ENCODE measurements at places on chromosomes 1 and 21.

DNA sequence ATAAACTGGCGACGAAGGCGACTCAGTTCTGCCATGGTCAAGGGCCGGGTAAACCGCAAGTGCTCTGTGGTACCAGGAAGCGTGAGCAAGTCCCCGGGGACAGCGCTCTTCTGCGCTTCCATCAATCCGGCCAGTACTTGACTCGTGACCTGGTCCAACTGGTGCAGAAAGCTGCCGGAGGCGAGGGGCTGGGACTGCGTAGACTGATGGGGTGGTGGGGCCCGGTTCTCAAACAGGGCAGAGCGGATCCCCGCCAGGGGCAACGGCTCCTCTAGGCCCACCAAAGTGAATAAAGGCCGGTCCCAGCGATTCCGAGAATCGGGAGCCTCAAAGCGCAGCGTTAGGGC, 852 bp downstream of the KTI12 start:
- DNase-seq, result no peak

- no peak for DNase-seq
These were observed 25.6 kb downstream of the SLC22A15 start for GRCh38 chr1:116001739-116002487.

DNA sequence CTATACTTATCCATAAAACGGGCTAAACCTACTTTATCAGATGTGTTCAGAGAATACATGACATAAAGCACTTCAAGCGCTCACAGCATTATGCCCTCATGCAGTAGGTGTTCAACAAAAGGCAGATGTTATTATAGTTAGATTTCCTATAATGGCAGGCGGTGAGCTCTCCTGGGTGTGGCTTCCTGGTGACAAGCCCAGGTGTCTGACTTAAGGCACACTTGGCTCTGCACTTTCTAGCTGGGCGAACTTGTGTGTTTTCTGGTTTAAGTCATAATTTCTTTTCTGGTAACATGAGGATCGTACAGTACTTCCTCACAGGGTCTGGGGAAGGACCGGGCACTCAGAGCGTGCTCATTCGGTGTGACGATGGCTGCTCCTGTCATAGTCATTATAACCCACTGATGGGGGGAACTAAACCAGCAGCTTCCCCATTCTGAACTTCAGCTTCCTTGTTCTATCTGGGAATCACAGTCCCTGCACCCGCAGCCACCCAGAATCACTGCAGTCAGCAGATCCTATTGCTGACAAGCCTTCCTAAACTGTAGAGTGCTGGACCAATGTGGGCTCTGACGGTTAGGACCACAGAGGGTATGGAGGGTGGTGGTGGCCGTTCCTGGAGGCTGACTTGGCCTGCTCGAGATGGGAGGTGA, 52.8 kb downstream of the IGSF21 start:
- no peak for DNase-seq

DNA sequence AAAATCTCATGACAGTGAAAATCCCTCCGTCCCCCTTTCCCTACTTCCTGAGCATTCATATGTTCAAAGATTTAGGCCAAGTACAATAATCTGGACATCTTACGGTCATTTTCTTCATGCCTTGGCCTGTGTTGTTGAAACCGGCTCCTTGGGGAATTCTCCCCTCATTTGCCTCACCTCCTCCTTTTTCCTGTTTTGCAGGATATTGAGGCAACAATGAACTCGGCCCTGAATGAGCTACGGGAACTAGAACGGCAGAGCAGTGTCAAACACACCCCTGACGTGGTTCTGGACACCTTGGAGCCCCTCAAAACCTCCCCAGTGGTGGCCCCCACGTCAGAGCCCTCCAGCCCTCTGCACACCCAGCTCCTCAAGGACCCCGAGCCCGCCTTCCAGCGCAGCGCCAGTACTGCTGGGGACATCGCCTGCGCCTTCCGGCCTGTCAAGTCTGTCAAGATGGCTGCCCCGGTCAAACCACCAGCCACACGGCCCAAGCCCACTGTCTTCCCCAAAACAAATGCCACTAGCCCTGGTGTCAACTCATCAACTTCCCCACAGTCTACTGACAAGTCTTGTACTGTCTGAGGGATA, 9.3 kb upstream of the IKBKE start:
- DNase-seq, result no peak

DNA sequence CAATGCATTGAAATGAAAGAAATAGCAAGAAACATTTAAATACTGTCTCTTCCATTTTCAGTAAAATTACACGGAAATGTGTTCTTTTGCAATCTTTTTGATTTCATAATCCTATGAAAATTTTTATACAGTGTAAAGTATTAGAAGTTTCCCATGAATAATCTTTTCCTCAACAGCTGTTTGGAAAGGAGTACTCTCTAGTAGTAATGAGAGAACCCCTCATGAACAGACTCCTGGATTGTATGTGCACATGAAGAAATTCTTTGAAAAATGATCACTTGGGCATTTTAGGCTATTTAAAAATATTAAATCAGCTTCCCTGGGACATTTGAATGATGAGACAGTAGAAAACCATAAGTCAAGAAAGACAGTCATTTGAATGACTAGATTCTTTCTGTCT, 64.4 kb downstream of the LHX9 start:
- no peak for DNase-seq

DNA sequence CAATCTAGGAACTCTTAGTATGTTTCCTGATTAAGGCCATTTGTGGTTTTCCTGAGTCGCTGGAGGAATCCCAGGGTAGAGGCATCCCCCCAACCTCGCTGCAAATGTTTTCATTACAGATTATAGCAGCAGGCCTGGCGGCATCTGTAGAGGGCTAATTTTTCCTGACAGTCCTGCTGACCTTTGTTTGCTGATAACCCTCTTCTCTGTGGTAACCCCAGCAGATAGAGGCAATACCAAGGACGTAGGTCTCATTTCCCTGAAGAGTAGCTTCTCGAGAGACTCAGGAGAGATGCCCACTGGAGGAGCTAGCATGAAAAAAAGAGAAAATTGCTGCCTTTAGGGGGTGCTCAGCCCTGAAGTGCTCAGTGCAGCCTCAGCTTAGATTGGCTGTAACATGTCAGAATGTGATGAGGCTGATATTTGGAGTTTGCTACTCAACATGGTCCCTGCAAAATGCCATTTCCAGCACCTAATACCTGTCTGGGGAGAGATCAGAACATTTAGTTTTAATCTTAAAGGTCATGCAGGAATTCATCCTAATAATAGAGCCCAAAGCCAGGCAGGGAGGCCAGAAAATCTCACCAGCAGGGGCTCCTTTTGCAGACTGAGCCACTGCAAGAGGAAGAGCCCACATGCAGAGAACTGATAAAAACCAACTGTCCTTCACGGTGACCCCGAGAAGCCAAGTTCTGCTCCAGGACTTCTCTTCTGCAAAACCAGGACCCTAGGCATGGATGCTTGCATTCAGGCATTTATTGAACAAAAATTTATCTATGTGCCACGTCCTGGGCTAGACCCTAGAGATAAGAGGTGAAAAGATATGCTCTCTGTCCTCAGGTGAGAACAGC, 184.5 kb downstream of the KAZN start:
- DNase-seq, result no peak

DNA sequence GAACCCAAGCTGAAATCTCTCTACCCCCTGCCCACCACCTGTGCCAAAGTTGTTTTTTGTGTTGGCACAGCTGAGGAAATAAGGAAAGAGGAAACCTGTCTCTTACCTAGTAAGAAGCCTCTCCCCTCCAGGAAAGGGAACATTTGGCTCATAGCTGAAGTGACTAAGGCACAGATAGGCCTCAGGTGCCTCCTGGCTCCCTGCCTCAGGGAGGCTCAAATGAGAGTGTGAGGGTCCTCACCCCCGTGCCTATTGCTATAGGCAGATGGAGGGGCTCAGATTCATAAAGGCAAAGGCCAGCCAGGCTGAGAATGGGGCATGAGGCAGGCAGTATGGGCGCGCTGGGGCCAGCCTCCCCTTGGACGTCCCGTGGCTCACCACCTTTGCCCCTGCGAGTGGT, 7.4 kb downstream of the SLC30A2 start:
- no peak for DNase-seq

DNA sequence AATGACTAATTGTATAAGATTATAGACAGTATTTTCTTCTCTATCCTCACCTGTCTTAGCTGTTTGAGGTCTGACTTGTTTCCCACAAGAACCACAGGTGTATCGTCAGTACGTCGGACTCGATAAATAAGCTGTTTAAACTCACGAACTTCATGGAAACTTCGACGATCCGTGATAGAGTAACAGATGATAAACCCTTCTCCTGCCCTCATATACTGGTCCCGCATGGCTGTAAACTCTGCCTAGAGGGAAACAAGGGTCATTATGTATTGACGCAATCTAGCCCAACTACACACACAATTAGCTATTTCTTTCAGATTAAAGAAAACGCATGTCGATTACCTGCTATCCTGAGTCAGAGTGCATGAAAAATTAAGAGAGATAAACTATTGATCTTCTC, 6.9 kb downstream of the RIT1 start:
- DNase-seq, result no peak

DNA sequence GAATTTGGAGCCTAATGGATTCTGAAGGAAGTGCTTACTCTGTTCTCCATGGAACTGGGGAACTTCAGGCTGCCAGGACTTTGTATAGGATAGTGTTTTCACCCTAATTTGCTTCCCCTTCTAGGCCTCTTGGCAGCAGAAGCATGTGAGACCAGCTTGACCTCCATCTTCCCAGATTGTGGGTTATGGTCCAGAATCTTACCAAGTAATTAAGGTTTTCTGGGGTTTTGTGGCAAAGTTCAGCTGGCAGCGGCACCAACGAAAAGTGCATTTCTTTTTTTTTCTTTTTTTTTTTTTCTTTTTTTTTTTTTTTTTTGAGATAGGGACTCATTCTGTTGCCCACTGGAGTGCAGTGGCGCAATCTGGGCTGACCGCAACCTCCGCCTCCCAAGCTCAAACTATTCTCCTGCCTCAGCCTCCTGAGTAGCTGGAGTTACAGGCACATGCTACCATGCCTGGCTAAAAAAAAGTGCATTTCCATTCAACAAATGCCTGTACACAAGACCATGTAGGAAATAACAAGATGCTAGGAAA, 3.4 kb upstream of the BMP8A start:
- DNase-seq, result no peak

GRCh38 chr1:226942392-226942791, 2.3 kb downstream of the COQ8A start:
- no peak for DNase-seq

DNA sequence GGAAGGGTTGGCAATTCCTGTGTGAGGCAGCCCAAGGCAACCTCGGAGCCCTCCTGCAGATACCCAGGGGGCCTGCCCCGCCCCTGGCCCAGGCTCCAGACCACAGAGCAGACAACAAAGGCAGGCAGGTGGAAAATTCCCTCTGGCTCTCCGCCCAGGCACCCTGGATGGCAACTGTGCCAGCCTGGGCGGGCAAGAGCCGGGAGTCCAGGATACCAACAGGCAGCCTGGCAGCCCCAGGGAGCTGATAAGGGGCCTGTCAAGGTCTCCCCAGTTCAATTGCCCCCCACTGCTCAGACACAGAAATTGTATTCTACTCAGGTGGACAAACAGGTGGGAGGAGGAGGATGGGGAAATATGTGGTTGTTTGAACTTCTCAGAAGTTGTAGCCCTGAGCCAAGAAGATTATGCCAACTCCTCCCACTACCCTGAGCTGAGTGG, 15.4 kb upstream of the GPR37L1 start:
- DNase-seq, result no peak

- no peak for DNase-seq
These were observed 33.4 kb downstream of the HMCN1 start for GRCh38 chr1:185767508-185768120.

- DNase-seq, result no peak
These were observed 10.4 kb downstream of the RERE start for GRCh38 chr1:8807004-8807403.

DNA sequence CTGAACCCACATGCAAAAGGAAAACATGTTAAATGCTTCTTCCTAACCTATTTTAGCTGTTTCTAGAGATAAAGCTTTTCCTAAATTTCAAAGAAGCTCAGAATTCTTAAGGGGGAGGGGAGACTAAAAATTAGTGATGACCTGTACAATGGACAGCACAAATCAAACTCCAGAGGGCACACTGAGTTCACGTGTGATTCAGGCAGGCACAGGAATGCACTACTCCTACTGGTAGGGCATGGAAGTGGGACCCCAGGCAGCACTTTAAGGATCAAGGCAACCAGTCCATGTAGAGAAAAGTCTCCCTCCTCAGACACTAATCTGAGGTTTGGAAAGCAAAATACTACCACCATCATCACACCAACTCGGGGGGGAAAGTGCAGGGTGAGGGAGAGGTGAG, 31.3 kb upstream of the CLCA4 start:
- DNase-seq, result no peak

GRCh38 chr1:1680031-1680911, 12.3 kb downstream of the SLC35E2B start:
- no peak for DNase-seq

DNA sequence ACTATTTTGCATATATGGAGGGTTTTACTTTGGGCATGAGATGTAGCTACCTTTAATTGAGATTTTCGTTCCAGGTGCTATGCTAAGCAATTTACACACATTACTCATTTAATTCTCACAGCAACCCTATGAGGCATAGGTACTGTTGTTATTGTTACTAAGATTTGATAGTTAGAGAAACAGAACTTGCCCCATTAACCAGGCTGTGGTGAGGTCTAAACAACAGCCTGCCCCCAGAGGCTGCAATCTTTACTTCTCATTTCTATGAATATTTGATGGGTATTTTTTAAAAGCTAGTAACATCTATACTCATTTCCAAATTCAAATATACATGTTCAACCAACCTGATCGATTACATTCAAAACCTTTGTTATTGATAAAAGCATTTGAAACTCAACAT, 155.6 kb downstream of the GALNT2 start:
- DNase-seq, result no peak

GRCh38 chr1:223129229-223129901, 13.7 kb downstream of the TLR5 start:
- DNase-seq, result no peak

DNA sequence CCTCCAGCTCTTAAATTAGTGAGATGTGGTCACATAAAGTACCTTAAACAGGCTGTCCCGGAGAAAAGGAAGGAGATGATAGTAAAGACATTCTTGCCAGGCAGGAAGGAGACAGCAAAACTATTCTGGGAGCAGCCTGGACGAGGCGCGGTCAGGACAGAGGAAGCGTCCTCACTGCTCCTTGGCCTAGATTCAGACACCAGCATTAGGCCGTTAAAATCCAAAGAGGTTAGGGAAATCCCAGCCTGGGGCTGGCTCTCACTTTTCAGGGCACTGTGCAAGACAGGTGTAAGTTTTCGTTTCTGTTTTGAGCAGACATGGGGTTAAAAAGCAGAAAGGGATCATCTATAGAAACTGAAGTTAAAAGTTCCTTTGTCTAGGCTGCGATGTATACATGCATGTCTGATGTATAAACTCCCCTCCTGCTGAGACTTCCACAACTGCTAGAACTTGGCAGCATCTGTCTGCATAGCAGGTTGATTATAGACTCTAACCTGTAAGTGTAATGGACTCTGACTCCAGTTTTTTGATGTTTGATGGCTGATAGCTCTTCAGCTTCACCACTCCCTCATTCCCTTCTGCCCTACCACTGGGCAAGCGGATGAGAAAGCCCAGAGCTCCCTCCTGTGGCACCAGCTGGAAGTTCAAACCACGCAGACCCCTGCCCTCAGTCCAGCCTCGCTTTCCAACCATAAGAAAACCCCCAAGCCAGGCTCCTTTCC, 21.5 kb downstream of the STPG1 start:
- no peak for DNase-seq
